Kasumi-1 (cell line): ENCODE measurements at places on chromosomes 6 and 20.

GRCh38 chr6:108078191-108078590 lies 3.6 kb upstream of the OSTM1 start:
- no peak for DNase-seq

DNA sequence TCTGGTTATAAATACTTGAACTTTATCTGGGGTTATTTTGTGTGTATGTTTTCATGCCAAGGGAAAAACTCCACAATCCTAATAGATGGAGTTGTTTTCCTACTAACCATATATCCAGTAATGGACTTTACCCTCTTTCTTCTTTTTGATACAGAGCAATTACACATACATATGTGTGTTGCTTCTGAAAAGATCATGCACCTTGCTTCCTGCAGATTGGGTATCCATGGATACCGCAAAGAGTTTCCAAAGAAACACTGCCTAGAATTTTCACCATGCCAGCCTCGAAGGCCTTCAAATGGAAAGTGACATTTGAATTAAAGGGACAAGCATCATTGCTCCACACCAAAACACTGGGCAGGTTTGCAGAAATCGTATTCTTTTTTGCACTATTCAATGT lies 26.8 kb downstream of the HDDC2 start:
- DNase-seq, result no peak

GRCh38 chr20:33460711-33461110 lies 17.1 kb upstream of the SNTA1 start:
- no peak for DNase-seq

GRCh38 chr20:4153251-4153650 lies 137.9 kb upstream of the RNF24 start:
- no peak for DNase-seq

GRCh38 chr6:135994857-135995544 lies 143.5 kb downstream of the PDE7B start:
- no peak for DNase-seq

DNA sequence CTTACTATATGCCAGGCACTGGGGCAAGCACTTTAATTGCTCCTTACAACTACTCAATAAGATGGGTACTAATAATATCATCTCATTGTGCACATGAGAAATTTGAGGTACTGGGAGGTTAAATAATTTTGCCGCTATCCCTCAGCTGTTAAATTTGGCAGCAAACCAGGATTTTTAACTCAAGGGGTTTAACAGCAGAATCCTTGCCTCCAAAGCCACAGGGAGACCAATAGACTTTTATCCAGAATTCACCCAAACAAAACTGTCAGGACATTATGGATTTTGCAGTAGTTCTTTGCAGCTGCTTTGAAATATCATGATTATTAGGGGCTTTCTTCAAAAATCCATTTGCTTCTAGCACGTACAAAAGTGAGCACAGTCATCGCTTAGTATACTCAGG lies 136.2 kb downstream of the RPS12 start:
- DNase-seq, result no peak

GRCh38 chr20:23753589-23753988 lies 2.9 kb upstream of the CST1 start:
- DNase-seq, result no peak

DNA sequence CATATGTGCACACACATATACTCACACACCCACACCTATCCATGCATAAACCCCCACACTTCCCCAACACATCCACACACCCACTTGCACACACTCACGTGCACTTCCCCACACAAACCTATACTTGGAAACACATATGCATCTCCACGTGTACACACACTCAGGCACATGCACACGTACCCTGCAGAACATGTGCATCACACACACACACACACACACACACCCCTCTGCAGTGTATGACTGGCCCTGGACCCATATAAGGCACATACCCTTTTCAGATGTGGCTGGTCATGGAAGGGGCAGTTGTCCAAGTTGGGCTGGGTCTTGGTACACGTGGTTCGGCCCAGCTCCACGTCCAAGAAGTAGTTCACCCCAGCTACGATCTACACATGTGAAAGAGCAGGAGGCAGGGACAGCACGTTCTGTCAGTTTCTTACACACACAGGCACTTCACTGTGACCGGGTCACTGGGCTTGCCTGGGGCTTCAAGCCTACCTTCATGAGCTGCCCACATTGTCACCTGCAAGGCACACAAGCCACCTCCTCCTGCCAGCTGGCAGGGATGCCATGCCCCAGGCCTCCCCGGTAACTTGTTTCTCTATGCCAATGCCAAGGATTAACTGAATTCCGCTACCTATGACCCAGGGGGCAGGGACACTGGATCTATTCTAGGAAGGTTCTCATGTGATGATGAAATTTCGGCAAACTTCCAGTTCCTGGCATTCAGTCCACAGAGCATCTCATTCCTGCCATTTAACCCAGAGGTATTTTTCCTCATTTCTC lies 2.6 kb downstream of the CST3 start:
- DNase-seq, result no peak

- DNase-seq, result no peak
Observed at GRCh38 chr6:36266913-36267644, 2.8 kb upstream of the PNPLA1 start.

DNA sequence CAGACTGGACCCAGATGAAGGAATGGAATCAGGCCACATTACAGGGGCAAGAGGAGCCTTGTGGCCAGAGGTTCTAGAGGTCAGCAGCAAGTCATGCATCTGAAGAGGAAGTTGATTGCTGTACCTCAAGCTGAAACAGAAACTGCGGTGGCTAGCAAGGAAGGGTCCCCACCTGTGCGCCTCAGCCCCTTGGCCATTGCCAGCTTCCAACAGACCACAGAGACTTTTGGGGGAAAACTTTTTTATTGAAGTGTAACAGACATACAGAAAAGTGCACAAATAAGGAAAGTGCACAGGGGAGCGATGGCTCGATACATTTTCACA lies 26.8 kb upstream of the SLC9A8 start:
- DNase-seq, result no peak

GRCh38 chr6:157172830-157173536 lies 150.3 kb downstream of the TMEM242 start:
- DNase-seq, result no peak

DNA sequence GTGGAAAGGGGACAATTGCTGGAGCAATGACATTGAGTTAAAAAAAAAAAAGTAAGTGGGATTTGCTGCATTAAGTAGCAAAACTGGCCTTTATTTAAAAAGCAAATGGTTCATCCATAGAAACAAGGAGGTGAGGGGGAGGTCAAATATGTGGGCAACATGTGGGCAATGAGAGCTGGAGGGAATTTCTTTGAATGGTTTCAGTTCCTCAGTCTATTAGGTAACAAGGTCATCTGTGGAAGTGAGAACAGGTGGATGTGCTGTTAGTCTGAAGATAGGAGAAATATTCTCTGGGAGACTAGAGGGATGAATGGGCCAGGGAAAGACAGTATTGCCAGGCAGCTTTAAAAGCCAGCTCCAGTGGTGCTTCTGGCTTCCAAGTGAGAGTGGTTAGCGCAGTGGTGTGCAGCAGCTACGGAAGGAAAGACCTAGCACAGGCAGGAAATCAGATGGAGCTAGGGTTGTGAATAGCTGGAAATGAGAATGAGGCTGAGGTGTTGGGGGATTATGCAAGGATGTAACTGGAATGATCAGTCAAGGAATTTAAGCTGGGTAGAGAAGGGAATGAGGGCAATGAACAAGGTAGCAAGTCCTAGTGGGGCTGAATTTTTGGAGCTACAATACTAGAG lies 727.6 kb downstream of the PTPRT start:
- DNase-seq, result no peak

GRCh38 chr20:18822832-18823231 lies 9.2 kb downstream of the SCP2D1 start:
- no peak for DNase-seq

DNA sequence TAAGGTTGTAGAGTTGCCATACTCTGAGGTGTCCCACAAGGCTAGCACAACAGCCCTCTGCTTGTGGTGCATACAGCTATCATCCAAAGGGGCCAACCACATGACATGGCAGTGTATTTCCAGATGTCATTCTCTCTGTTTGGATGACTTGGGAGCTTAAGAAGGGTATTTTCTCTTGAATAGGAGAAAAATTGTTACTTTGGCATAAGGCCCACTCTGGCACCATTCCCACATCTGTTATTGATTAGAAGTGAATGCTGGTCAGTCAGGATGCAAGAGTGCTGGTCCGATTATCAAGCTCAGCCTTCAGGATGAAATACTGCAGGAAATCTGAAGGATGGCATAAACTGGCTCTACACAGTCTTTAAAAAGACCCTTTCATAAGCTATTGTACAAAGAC lies 83.6 kb upstream of the C20orf144 start:
- DNase-seq, result no peak

DNA sequence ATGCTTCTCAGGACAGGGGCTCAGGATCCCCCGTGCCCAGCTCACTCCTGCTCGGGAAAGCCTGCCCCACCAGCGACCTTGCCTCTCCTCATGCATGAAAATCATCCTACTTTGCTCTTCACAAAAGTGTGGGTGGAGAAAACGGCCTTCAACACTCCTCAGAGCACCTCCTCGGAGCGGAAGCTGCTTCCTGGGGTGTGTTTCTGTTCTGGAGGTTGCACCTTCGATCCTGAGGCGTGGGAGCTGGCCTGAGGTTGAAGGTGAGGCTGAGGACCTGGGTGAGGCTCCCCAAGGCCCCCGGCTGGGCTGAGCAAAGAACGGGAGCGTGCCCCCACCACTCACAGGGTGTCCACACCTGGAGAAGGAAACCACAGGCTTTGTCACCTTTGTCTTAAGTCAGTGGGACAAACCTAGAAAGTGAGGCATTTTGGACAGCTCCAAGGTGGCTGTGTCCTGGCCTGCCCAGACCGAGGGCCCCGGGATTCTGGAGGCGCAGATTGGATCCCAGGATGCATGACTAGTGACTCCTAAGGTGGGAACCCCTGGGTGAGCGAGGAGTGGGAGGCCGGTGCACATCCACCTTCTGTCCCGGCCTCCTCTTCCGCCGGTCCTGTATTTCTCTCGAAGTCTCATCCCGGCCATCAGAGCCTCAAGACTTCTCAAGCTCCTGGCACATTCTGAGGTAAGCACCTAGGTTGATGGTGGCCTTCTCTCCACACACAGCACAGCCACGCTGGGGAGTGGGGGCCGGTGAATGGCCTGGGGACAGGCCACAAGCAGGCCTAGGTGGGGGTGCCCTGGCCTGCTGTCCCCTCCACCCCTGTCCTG lies 104.7 kb downstream of the TMEM242 start:
- DNase-seq, result no peak

DNA sequence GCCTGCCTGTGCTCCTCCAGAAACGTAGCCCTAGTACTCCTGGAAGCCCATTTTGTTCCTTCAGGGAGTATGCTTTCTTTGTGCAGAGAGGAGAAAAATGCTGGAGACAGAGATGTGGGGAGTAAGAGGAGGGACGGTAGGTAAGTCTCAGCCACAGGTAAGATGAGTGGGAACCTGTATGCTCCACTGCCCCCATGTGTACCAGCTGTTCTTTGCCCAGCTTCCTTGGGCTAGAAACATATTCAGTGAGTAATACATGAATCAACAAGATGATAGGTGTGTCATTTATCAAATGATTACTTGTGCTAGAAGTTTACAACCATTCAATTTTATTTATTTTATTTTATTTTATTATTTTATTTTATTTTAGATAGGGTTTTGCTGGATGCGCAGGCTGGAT lies 13.6 kb upstream of the CEP85L start:
- no peak for DNase-seq
